ENCODE measurements at places on chromosomes 7 and 10.

DNA sequence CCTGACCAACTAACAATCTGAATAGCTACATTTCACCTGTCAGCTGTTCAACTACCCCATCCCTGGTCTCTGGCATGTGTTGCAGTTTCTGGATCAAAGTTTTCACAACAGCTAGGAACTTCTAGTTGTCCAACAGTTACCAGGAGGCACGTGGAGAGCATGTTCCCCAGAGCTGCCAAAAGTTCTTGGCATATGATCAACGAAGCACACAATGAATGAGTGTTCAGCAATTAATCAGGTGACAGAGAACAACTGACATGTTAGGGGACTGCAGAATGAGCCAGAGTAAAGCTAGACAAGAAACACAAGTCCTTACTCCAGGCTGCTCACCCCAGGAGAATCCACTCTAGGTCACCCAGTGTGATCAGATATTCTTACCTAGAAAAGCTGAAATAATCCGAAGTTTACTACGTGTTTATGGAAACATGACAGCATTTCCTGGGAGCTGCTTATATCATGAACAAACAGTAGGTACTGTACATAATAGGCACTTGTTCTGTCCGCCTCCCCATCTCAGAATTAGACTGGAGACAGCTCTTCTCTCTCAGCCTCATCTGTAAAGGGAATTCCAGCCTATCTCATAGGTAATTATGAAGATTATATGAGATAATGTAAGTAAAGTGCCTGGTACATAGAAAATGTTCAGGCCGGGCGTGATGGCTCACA, 50.6 kb downstream of the ZNF438 start:
- peak; percentile 19 for DNase-seq

DNA sequence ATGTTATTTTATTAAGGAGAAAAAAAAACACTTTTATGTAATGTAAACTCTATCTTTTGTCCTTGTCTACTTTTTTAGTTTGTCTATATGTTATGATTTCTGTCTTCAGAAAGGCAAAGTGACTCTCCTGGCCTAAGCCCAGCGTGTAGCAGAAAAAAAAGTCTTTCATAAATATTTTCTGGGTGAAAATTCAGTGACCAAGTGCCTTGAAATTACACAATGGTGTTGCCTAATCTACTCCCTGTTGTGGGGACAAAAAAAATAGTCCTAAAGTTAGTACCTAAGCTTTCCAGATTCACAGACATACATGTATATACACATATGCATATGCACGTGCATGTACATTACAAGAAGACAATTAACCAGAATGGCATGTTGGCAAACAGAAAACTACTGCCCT, 1257.8 kb upstream of the SORCS1 start:
- DNase-seq: no peak

GRCh38 chr7:49781996-49782395, 8.6 kb downstream of the VWC2 start:
- DNase-seq: no peak

DNA sequence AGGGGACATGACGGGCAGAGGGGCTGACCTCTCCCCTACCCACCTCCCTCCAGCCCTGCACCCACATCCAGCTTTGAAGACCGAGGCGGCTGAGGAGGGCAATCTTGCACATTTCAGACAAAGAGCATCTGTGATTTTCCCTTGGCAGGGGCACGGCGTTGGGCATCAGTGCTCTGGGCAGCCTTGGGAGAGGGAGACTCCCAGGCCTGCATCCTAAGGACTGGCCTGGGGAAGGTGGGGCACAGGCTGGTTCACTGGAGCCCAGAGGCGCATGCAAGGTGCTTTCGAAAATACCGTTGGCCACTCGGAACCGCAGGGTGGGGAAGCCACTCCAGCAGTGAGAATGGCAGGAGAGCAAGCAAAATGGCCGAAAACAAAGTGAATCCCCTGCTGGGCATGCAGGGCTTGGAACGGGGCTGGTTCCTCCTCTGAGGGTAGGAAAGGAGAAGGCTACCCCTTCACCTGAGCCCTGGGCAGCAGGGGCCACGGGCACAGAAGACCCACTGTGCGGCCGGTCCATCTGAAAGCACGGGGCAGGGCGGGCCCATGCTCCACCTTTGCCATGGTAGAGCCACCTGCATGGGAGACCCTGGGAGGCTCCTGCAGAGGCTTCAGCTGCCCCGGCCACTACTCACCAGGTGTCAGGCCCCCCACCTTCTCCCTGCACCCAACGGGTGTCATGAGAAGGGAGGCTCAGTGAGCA, 49.8 kb downstream of the EBF3 start:
- DNase-seq: no peak

DNA sequence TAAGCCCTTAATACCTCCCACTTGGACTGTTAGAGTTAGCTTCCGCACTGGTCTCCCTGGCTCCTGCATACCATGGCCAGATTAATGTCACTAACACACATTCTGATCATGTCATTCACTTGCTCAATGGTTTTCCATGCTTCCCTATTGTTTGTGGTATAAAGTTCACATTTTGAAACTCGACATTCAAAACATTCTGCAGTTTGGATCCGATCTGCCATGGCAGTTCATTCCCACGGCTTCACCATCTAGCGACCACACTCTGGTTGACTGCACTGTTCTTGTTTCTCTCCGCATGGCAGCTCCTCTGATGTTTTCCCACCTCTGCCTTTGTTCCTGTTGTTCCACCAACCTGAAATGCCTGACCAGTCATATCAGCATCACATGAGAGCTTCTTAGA, 87.4 kb upstream of the WAC start:
- no peak for DNase-seq

DNA sequence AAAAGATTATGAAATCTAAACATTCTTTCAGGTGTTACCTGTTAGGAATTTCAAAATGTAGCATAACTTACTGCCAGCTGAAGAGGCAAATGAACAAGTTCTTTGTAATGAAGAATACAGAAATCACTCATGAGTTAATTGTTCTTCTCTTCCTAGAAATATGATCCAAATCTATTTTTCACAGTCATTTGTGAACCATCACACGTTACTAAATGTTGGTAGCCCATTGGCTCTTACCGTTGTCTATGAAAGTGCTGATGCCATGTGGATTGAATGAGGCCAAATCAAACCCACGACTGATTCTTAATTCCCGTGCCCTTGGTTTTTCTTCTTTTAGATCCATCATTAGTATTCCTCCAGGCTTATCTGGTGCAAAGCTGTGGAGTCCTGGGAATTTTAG, 15.9 kb upstream of the PON3 start:
- no peak for DNase-seq

GRCh38 chr10:47444047-47444446, 39.9 kb downstream of the ANXA8 start:
- DNase-seq: no peak

DNA sequence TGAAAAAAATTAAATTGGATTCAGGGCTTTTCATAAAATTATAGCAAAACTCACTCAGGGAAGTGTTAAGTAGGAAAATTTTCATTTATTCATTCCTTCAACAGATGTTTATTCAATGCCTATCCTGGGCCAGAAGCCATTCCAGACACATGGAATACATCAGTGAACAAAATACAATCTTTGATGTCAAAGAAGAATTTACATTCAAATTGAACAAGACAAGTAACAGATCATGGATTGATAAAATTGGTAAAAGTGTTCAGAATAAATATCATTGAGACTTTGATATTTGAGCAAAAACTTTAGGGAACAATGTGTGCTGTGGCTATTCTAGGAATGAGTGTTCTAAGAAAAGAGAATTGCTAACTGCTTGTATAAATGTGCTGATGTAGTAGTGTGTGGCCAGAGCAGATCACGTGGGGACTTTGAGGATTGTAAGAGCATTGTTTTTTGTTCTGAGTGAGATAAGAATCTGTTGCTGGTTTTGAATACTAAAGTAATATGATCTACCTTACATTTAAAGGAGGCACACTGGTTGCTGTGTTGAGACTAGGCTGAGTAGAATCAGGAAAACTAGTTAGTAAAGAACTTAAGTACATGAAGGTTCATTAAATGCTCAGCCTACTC, 957.2 kb downstream of the PCDH15 start:
- DNase-seq: no peak

- no peak for DNase-seq
These were observed 7.3 kb upstream of the TAF3 start for GRCh38 chr10:7811000-7811399.

- no peak for DNase-seq
These were observed 258.1 kb downstream of the STK31 start for GRCh38 chr7:23967949-23968599.

DNA sequence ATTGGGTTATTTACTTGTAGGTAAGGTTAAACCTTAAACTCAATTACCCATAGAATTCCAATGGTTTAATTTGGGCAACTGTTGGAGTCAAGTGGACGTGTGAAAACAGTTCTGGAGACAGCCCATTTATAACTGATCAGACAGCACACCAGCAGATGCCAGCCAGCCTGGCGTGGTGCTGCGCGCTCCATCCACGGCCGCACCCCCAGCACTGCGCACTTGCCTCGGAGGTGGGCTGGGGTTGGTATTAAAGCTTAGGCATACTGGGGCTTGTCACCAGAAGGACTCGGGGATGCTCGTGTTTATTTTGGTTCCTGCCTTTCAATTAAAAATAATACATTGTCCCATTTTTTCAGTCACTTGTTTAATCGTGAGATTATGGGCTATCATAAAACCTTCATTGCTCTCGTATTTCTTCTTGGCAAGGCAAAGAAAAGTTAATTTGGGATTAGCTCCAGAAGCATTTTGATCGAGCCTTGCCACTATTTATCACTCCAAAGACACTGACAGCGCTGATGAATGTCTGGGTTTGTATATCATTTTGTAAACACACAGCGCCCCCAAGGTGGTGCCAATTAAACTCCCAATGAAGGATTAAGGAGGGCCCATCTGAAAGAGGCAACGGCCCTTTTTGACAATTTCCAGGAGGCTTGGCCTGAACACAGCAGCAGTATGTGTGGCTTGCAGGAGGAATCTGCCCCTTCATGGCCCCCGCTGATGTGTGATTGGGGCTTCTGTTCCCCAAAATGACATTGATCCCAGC, 204.5 kb upstream of the CXCL12 start:
- no peak for DNase-seq

- no peak for DNase-seq
These were observed 2.9 kb downstream of the PPP1R3A start for GRCh38 chr7:113915956-113916355.

Measured in SW 1271 (cell line).